ENCODE measurements at places on chromosomes 16 and 17.

DNA sequence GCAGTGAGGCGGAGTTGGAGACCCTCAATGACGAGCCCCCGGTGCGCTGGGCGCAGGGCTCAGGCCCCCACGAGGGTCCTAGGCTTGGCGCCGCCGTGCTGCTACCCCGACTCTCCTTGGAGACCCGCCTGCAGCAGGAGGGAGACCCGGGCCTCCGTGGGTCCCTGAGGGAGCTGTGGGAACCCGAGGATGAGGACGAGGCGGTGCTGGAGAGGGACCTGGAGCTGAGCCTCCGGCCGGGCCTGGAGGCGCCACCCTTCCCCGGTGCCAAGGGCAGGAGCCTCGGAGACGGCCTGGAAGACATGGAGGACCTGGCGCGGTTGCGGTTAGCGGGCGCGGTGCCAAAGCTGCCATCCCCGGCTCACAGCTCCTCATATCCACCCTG, 2.3 kb downstream of the MYO15B start:
- DNase-seq: no peak
- no peak overlapping the region for H3K4me3 ChIP-seq
- H3K4me1 ChIP-seq: no peaks in the 10 kb centered on the region
- H3K36me3 ChIP-seq: peaks cover 2% of the 10 kb centered on the region
- no peaks in the 10 kb centered on the region for H3K27me3 ChIP-seq

DNA sequence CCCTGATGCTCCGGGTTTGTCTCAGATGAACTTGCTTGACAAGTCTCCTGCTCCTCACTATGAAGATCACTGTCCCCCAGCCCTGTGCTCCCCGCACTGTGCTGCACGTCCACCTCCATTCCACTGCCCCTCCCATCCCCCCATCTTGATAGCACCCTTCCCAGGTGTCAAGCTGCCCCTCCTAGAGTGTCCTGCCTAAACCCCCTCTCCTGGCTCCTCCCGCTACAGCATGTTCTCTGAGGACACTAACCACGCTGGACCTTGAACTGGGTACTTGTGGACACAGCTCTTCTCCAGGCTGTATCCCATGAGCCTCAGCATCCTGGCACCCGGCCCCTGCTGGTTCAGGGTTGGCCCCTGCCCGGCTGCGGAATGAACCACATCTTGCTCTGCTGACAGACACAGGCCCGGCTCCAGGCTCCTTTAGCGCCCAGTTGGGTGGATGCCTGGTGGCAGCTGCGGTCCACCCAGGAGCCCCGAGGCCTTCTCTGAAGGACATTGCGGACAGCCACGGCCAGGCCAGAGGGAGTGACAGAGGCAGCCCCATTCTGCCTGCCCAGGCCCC, 18.5 kb downstream of the DEXI start:
- H3K4me1 ChIP-seq: peaks cover 5% of the 10 kb centered on the region
- H3K27ac ChIP-seq: no peak overlapping the region
- DNase-seq: no peak
- no peak overlapping the region for H3K4me3 ChIP-seq

GRCh38 chr17:55748841-55749240, 2.0 kb upstream of the PCTP start:
- no peak overlapping the region for H3K27ac ChIP-seq
- H3K36me3 ChIP-seq: peaks cover 1% of the 10 kb centered on the region
- H3K4me1 ChIP-seq: peaks cover 20% of the 10 kb centered on the region
- H3K27me3 ChIP-seq: peaks cover 2% of the 10 kb centered on the region

- H3K36me3 ChIP-seq: peaks cover 16% of the 10 kb centered on the region
- H3K4me3 ChIP-seq: no peak overlapping the region
- no peaks in the 10 kb centered on the region for H3K27me3 ChIP-seq
- H3K27ac ChIP-seq: no peak overlapping the region
- DNase-seq: no peak
- peaks cover 11% of the 10 kb centered on the region for H3K4me1 ChIP-seq
These were observed 43.9 kb downstream of the USP31 start for GRCh38 chr16:23105309-23105708.

- peaks cover 67% of the 10 kb centered on the region for H3K4me1 ChIP-seq
- H3K27ac ChIP-seq: peak overlapping the region; percentile 45
- DNase-seq: no peak
- H3K36me3 ChIP-seq: peaks cover 7% of the 10 kb centered on the region
- no peaks in the 10 kb centered on the region for H3K27me3 ChIP-seq
- H3K4me3 ChIP-seq: no peak overlapping the region
These were observed 20.1 kb downstream of the MINK1 start for GRCh38 chr17:4853208-4853671.
